Midbrain (tissue), 1 donor: ENCODE measurements at places on chromosomes 1 and 21.
A peak's percentile ranks its signal among the peaks of the same experiment; 100 is the strongest.

- no peak for DNase-seq
Observed at GRCh38 chr1:20442920-20443625, 42.9 kb downstream of the CAMK2N1 start.

DNA sequence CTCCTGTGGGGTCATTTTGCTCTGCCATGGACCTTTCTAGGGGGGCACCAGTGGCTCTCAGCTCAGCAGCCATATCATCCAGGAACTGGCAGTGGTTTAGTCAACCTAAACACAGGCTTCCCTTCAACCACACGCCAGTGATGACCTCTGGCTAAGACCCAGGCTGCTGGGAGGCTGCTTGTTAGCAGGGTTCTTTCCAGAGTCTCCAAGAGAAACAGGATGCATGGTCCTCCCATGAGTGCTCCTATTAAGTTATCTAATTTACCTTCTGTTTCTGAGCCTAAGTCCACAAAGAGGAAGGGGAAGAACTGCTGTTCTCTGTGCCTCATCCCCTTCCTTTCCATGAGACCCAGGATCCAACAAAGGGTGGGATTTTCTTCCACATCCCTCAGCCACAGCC lies 137.3 kb upstream of the PLXNA2 start:
- DNase-seq = no peak

DNA sequence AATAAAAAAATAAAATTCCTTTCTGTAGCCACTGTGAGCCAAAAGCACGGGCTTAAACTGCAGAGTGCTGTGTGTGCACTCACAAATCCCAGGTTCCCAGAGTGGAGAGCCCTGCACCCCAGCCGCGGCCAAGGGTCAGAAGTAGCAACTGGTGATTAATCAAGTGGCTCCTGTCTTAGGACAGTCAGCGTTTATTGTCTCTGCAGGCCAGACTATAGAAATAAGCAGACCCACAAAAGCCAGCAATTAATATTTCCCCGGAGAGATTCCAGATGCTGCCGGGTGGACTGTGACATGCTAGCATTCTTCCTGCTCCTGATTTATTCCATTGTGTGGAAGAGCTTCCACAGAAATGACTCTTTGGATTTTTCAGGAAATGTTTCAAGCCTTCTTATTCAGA lies 412.2 kb downstream of the KIF26B start:
- DNase-seq = no peak

DNA sequence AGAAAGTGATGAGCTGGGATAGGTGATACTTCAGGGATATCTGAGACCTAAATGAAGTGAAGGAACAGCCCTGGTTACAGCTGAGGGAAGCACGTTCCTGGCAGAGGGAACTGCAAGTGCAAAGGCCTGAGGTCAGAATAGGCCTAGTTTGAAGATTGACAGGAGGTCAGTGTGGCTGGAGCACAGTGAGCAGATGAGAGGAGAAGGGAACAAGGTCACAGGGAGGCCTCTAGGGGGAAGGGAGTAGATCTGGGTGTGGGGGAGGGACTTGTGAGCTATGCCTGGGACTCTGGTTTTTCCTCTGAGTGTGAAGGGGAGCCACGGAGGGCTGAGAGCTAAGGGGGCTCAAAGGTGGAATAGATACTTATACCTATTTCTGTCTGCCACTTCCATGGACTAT lies 736.4 kb downstream of the MATN1 start:
- no peak for DNase-seq

DNA sequence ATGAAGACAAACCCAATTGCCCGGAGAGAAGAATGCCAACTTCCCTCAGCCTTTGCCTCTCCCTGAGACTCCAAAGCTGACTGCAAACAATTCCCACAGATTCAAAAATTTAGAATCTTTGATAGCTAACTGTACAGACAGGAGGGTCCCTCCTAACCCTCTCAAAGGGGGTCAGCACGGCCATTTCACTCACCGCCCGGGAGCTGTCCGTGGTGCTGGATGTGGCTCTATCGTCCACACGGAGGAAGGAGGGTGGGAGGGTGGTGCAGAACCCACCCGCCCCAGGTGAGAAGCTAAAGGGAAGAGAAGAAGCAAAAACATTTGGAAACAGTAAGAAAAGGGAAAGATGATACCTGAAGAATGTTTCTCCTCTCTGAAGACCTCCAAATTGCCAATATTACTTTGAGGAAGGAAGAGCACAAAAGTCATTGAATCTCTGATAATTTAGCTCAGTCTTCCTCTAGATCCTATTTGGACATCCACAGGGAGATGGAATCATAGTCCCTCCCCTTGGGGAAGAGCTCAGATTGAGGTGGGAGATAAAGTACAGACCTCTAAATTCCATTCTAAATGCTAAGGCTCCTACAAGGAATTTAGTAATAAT lies 45.6 kb downstream of the RHBG start:
- DNase-seq = peak; percentile 58

GRCh38 chr21:29751473-29752185 lies 188.2 kb downstream of the GRIK1 start:
- DNase-seq = no peak

- DNase-seq = no peak
Observed at GRCh38 chr1:110436635-110437034, 14.3 kb upstream of the PROK1 start.

- DNase-seq = peak; percentile 11
Observed at GRCh38 chr1:185694081-185694480, 40.1 kb upstream of the HMCN1 start.

GRCh38 chr1:200733907-200734306 lies 4.8 kb upstream of the CAMSAP2 start:
- DNase-seq = no peak

- DNase-seq = no peak
Observed at GRCh38 chr1:99970713-99971255, 988 bp downstream of the SLC35A3 start.

DNA sequence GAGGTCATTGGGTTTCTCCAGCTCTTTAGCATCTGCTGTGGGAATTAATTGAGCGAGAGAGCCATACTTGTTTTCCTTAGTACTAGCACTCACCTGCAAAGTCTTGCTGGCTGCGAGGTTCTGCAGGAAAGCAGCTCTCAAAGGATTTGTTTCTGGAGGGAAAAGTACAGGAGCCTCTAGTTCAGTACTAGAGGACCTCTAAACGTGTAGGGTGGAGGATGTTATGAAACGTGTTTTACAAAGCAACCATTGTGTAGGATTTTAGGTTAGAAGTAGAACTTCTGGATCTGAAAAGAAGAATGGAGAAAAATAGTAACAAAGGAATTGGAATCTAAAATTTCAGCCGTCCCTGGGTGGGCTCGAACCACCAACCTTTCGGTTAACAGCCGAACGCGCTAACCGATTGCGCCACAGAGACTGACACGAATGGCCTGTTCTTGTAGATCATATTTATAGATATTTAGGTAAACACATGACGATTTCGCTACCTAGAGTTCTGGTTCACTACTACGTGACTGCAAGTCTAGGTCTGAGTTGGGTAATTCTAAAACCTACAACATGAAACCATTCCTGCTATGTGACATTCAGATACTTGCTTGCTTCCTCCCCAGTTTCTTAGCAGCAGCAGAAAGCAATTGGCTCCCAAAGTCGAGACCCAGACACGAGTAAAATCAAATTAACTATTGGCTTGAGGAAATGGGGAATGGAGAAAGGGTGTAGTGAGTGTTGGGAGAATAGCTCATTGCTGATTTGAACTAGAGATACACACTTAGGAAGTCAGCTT lies 60.2 kb upstream of the CFAP126 start:
- DNase-seq = no peak

- no peak for DNase-seq
Observed at GRCh38 chr1:226609836-226610455, 61.4 kb downstream of the STUM start.

- DNase-seq = no peak
Observed at GRCh38 chr1:159949981-159950381, 4.1 kb downstream of the SLAMF9 start.

DNA sequence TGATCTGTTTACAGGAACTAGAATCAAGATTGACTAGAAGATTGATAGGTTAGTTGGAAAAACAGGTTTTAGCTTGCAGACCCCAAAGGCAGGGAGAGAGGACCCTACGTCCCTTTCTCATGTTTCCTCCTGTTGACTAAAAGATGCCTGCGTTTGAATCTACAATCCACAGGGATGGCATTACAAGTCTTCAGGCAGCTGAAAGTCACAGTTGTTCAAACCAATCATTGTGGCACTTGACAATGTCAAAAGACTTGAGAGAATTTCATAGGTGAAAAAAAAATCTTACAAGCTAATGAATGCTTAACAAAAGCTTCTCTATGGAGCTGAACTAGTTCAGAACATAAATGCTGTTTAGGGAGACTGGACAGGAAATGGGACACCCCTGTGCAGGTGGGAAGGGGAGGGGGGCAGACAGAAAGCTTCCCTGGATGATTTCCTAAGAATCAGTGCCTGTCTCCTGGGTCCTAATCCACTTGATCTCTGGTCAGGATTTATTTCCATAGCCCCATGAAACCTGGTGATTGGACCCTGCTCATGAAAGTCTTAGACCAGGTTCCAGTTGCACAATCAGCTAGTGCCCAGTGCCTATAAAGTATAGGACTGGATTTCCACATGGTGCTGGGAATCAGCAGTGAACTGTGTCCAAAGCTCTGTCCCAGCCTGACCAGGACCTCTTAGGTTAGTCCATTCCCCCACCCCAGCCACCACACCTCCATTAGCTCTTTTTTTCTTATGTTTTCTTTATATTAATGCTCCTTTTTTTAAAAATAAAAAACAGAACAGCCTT lies 91.6 kb upstream of the BCAR3 start:
- no peak for DNase-seq

DNA sequence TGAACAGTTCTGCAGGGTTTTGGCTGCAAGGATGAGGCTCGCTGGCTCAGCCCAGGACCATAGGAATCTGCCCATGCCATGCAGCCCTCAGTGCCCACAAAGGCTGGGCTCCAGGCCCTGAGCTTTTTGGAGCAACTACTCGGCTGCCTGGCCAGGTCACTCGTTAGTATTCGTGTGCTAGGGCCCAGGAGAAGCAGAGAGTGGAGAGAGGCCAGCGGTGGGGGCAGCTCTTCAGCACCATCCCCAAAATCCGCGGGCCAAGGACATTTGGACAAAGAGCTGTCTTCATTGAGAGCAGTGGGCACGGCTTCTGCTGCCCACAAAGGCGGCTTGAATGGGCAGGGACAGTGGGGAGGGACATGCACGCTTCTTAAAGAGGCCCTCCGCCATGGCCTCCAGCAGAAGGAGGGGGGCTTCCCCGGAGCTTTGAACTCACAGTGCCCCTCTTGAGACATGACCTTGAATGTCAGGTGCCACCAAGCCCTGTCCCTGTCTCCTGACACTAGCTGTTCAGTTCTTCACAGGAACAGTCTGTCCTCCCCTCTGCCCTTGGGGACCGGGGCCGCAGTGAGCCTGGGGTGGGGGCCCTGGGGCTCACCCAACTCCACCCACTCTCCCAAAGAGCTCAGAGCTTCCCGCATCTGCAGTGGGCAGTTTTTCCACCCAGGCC lies 106.1 kb upstream of the ARHGEF16 start:
- peak; percentile 72 for DNase-seq

DNA sequence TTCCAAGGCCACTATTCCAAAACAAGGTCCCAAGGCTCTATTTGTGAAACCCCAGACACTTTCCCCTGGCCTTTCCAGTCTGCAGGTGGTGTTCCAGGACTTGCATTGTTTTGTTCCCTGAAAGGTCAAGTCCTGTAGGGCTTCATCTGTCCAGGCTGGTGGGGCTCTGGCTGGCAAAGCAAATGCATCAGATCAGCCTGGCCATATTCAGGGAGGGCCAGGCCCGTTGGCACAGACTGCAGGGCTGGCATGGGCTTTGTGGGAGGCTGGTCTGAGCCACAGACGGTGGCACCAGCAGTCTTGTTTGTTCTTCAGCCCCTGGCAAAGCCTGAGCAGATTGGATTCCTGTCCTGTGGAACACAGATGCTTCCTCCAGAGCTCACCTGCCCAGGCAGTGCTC lies 93.0 kb downstream of the SPATA46 start:
- DNase-seq = no peak

GRCh38 chr21:38268864-38269575 lies 12.2 kb downstream of the KCNJ15 start:
- DNase-seq = no peak

- no peak for DNase-seq
Observed at GRCh38 chr1:31670593-31670964, 25.9 kb upstream of the PEF1 start.

DNA sequence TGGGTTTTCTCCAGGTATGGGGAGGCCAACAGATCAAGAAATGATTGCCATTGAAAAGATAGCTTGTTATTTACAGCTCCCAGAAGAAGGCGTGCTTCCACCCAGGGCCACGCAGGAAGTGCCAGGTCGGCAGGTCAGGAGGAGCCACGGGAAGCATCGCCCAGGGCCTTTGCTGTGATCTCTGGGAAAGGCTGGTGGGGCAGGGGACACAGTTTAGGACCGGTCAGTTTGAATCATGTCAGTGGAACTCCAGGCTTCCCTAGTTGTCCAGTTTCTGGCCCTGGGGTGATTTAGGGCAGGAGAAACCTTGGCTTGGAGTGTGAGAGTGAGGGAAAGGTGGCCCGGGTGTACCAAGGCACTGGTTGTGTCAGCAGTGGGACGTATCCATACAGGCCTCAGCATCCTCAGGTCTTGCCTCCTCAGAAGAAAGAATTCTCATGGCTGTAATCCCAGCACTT lies 11.4 kb downstream of the PLA2G5 start:
- no peak for DNase-seq

GRCh38 chr1:223645903-223646302 lies 19.6 kb downstream of the CAPN8 start:
- DNase-seq = no peak

GRCh38 chr21:44375761-44376241 lies 22.4 kb downstream of the TRPM2 start:
- no peak for DNase-seq

DNA sequence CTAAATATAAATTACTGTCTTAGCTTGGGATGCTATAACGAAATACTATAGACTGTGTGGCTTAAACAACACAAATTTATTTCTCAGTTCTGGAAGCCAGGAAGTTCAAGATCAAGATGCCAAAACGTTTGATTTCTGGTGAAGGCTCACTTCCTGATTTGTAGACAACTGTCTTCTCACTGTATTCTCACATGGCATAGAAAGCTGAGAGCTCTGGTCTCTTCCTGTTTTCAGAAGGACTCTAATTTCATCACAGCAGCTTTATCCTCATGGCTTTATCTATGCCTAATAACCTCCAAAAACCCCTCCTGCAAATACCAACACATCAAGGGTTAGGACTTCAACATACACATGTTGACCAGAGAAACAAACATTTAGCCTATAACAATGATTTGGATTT lies 1795.5 kb downstream of the MRPL39 start:
- no peak for DNase-seq

DNA sequence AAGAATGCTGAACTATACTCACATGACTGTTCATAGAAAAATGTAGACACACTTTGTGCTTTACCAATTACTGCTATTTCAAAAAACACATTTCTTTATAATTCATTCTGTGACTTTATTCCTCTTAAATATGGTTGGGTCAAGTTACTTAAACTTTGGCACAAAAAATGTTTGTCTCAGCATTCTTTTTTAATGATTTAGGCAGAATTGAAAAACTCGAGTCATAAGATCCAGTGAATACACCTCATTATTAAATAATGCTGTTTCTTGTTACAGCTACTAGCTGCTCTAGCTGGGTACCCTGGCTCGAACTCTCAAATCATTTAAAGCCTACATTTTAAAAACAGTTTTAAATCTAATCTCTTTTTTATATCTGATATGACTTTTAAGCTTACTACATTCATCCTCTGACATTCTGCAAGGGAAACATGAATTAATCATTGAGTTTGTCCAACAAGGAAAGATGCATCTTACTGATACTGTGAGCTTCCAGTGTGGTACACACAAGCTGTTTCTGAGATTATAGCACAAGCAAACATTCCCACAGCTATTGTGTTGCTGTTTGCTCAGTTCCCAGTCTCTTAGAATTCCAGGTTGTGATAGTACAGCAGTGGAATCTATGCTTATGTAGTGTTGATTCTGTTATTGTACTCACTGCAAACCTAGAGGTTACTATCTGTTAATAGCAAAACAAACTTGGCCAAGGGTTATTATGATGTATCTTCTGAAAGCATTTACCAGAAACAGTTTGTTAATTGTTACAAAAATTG lies 746.5 kb downstream of the USP25 start:
- no peak for DNase-seq
